Liver (tissue), 10 donors: ENCODE measurements at places on chromosomes 4 and X. TPM values are rescaled to one million over a fixed set of nuclear protein-coding genes. Genes with fewer than 3 reads are reported as not detected.

- peak; percentile 85 for DNase-seq
Observed at GRCh38 chr4:98658287-98659105, at the start of gene TSPAN5. Gene TSPAN5 (minus strand): TSS chr4:98658611.

DNA sequence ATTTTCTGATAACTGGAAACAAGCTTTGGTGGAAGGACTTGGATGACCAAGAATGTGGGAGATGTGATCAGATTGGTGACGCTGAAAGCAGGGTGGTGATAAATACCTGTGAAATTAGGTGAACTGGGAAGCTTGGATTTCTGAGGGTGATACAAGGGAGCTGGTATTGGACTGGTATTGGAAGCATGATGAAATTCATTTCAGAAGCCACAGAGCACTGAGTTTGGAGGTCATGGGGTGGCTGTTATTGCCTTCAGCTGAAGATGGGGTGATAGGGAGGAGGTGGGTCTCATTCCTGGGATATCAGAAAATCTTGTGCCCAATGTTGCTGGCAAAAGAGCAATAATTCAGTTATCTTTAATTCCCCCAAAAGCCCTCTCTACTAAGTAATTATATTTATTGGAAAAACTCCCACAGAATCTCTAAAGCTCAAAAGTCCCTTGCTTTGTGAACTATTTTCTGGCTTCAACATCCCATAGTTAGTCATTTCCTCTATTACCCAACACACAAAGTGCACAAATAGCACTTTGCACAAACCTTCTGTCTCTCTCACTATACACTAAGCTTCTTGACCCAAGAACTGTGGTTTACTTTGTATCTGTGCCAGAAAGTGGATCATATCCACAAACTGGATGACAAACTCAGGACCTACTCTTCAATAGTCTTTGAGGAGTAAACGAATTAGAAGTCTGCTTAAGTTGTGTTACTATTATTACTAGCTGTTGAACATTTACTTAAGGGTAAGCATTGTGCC is 23.1 kb upstream of the CAMK2D start:
- no peak for DNase-seq

DNA sequence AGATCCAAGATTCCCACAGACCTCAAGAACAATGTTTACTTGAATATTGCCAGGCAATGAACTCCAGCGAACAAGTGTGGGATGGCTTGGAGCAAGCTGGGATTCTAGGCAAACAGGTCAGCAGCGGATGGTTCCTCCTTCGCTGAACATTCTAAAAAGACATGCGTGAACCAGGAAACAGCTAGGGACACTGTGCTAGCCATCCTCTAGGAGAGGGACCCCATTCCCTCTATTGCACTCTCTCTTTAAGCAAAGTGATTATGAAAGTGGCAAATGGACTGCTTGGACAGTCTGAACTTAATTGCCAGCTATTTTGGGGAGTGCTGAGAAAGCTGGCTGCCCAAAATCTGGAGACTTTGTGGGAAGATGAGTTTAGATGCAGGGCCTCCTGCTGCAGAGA is 29.9 kb upstream of the TEC start:
- DNase-seq = no peak

Gene CXorf58
- total RNA-seq = 0.05 TPM

Gene AWAT1
- total RNA-seq = not detected

DNA sequence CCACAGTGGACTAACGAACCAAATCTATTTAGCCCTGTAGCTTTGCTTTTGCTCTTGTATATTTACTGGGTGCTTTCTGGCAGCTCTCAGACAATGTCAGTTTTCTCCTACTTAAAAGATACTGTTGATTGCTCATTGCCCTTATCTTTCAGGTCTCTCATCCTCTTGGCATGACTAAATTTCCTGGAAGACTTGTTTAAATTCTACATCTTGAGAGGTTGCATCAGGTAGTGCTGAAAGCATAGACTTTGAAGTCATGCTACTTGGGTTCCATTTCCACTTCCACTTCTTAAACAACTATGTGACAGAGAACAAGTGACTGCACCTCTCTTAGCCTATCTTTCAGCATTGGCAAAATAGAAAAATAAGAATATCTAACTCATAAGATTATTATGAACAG is 8.4 kb downstream of the TDO2 start:
- DNase-seq = no peak
